Activated CD8-positive, alpha-beta memory T cell treated with anti-CD3 and anti-CD28 coated beads, Interleukin-2, amount 10 ng/mL, durations not matched to agents 7 days and 5 days (primary cell): ENCODE measurements at places on chromosomes 5 and 9.

- no peak for DNase-seq
Measured at GRCh38 chr9:119071636-119072035, 297.6 kb downstream of the BRINP1 start.

DNA sequence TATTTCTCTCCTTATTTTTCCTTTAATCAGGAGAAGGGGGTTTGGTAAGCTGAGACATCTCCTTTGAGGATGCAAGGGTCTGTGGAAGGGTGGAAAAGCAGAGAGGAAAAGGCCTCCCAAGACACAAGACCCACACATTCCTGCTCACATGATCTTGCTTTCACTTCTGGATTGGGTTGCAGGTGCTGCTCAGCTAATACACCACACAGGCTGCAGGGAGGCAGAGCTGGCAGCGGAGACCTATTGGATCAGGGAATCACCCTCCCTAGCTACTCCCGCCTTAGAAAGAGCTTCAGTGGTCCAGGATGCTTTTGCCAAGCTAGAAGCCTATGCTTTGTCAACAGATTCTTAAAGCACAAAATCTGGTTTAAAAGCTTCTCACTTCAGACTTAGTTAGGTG is 87.6 kb upstream of the IL33 start:
- no peak for DNase-seq

- DNase-seq = no peak
Measured at GRCh38 chr9:77857513-77858259, 173.9 kb downstream of the GNAQ start.

GRCh38 chr5:125140855-125141254 is 394.4 kb upstream of the ZNF608 start:
- no peak for DNase-seq

DNA sequence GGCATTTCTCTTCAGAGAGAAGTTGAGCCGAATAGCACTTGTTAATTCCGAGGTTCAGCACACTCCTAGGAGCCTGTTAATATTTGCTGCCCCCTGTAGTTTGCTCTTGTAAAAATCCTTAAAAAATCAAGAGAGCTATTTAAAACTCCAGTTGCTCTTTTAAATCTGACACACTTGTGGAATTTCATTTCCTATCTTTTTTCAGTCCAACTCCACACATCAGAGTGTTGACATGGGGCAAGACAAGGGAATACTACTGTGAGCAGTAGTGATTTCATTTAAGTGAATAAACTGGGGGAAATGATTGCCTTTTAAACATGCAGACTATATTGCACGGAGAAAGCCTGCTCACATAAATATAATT is 1096.3 kb upstream of the DMAC1 start:
- no peak for DNase-seq

DNA sequence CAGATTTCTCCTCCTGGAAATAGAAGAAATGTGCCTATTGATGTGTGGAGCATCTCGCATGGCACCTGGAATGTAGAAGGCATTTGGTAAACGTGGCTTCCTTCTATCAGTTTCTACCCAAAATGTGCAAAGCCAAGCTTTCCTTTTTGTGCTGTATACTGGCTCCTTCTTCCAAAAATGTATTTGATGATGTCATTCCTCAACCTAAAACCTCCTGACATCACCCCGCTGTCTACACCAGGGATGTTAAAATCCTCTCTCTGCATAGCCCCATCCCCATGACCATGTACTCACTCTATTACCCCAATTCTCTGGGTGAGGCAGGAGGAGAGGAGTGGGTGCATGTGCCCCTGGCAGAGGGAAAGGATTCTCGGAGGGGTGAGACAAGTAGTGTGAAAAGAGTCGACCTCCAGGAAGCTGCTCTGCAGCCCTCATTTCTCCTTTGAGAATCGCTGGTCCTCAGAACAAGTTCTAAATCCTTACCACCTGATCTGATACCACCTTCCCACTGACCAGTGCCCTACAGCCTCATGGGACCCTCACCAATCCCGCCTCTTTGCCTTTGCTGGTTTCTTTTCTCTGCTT is 11.7 kb upstream of the MED10 start:
- no peak for DNase-seq

DNA sequence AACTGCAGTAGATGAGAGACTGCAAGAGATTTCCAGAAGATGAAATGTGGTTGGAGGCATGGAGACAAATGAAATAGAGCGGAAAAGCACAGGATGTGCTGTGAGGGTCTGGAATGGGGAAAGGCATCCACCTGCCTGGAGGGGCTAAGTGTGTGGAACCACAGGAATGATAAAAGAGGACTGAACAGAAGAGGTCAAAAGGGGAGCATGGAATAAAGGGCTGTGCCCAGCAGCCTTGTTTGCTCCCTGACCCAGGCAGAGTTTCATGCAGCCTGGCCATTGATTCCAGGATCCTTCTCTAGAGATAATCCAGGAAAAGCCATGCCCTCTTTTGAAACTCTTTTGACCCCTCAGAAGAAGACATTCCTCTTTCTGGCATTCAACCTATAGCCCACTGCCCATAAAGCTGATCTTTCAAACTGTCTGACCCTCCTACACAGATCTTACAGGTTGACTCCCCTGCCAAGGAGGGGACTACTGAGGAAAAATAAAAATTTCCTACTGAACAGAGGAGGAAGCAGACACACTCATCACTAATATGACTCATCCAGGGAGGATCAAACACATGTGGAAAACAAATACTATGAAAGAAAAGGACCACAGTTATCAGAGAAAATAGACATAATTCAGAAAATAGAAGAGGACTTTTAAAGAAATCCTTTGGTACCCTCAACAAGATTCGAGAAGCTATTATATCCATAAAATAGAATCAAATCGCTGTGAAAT is 273.5 kb upstream of the PCSK5 start:
- no peak for DNase-seq

- no peak for DNase-seq
Measured at GRCh38 chr9:84166891-84167290, 173.7 kb downstream of the SLC28A3 start.

GRCh38 chr5:111129938-111130337 is 37.8 kb downstream of the WDR36 start:
- no peak for DNase-seq

DNA sequence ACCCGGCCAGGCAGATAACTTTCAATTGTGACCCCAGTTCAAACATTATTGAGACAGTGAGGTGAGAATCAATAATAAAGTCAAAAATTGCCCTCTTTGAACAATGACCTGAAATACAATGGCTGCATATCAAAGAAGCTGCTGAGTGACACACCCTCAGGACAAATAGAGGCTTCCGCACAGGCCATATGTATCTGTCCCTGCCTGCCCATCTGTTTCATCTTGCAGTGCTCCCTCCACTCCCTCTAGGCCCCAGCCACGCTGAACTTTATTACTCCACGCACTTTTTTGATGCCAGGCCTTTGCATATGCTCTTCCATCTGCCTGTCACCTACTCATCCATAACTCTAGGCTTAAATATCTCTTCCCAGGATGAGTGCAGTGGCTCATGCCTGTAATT is 15.9 kb upstream of the PFDN1 start:
- no peak for DNase-seq

GRCh38 chr5:115543365-115544042 is 1.1 kb downstream of the FEM1C start:
- peak; percentile 68 for DNase-seq

- no peak for DNase-seq
Measured at GRCh38 chr5:174294891-174295620, 249.6 kb downstream of the NSG2 start.

DNA sequence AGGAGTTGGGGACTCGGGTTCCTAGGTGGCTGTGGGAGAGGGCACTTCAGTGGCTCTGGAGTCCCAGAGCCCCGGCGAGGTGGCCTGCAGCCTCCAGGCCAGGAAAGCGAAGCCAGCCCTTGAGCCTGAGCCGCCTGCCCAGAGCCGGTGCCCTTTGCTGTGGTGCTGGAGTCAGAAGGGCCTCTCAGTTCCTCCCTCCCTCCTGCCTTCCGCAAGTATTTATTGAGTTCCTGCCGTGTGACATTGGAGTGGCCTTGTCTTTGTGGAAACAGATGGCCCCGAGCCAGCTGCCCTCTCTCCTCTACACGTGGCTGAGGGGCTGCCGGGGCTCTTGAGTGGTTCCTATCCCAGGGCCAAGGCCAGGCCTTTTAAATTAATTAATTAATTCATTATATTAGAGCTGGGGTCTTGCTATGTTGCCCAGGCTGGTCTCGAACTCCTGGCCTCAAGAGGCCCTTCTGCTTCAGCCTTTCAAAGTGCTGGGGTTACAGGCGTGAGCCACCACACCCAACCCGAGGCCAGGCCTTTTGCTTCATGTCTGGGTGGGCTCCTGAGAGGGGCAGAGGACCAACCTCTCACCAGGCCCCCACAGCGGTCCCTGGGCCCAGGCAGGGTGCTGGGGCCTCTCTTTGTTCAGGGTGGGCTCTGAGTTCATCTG is 45.6 kb upstream of the IER5L start:
- no peak for DNase-seq

GRCh38 chr5:8683496-8683895 is 814.5 kb downstream of the MTRR start:
- no peak for DNase-seq

- no peak for DNase-seq
Measured at GRCh38 chr5:64165160-64165499, 513 bp upstream of the RNF180 start.

DNA sequence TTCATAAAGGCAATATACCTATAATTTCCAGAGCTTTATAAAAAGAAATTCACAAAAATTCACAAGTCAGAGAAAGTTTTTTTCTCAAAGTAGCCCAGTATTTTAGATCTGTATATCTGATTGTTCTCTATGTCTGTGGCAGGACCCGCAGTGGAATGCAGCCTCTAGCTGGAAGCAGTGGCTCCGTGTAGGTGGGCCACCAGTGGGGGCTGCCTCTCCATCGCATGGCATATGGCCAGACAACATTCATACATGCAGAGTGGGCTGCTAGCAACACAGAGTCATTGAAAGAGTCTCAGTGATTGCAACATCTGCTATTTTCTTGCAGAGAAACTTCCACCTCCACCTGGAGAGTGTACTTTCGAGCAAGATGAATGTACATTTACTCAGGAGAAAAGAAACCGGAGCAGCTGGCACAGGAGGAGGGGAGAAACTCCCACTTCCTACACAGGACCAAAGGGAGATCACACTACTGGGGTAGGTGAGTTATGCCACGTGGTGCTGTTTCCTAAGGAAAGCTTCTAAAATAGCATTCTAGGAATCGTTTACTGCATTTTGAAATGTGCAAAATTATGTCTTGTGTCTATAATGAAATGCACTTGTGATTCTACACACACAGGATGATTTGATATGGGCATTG is 88.5 kb upstream of the SMC5 start:
- no peak for DNase-seq
